CD4-positive, alpha-beta T cell treated with Interleukin-10 for 1 hour (primary cell): ENCODE measurements at places on chromosomes 5 and 9.
A peak's percentile ranks its signal among the peaks of the same experiment; 100 is the strongest.

GRCh38 chr5:30831605-30832004 is 361.9 kb upstream of the CDH6 start:
- no peak for DNase-seq

DNA sequence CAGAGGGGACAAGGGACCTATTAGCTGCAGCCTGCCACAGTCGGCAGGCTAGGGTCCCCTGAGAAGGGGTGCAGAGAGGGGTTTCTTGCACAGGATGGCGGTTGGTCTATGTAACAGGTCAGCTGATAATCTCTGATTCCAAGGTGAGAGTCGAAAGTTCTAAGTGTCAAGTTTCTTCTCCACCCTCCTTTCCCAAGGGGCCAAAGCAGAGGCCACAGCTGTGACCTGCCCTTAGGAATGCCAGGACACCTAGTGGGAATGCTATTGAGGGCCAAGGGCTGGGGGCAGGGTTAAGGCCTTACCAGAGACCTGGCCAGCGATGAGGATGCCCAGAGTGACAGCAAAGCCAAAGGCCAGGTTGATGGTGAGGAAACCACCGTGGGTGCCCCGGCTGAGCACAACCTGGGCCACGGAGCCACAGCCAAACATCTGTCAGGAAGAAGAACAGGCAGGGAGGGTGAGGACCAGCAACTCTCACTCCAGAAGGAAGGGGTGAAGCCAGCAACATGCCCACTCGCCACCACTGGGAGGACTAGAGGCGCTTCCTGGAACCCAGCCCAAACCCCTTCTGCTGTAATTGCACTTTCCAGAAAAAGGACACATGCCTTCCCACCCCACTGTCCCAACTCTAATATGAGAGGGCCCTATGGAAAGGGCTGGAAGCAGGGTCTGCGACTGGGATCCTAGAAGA is 3.8 kb downstream of the AQP3 start:
- no peak for DNase-seq

GRCh38 chr9:21919377-21920362 is 74.5 kb downstream of the CDKN2A start:
- DNase-seq: peak; percentile 67

DNA sequence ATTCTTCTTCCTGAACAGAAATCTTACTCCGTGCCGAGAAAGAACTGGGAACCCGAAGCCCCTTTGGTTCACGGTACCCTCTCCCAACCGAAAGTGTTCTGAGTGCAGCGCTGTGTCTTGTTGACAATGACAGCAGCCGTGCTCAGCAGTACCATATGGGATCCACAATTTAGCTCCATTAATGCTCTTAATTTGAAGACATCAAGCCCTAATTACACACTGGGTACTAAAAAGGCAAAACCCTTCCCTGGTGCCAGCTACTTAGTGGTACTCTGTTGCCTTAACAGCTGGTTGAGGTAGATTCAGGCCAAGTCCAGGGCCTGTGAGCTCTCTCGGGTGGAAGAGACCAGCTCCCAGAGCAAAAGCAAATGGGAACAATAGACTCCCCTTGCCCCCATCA is 24.5 kb downstream of the DDX31 start:
- DNase-seq: no peak

DNA sequence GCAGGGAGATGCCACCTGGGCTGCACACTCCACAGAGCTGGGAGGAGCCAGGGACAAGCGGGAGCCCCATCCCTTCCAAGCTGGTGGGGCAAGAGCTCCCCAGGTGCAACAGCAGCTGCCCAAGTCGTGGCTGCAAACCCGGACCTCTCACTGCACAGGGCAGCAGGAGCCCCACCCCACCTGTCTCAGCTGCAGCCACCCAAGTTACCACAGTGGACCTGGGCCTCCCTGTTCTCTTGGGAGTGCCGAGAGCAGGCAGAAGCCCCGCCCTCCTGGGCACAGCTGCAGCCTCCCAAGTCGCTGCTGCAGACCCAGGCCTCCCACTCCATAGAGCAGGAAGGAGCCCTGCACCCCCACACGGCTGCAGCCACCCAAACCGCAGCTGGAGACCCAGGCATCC is 374.1 kb upstream of the ACO1 start:
- no peak for DNase-seq

GRCh38 chr5:60830581-60831127 is 13.4 kb downstream of the ELOVL7 start:
- DNase-seq: no peak

DNA sequence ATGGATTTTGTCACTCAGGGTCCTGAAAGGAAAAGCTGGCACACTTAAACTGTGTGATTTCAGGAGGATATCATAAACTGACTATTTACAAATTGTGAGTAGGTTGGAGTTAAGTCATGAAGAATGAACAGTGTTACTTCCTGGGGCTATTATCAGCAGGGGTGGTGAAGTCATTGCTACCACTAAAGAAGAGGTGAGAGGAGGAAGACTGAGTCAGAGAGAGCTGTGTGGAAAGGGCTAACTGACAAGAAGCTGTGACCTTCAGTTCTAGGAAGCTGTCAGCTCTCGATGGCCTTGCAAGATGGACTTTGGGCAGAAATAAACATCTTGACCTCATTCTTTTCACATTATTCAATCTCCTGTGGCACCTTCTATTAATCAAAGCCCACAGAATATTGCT is 72.3 kb upstream of the STARD4 start:
- DNase-seq: no peak

- no peak for DNase-seq
These were observed 25.8 kb downstream of the CDC25C start for GRCh38 chr5:138305797-138306196.

GRCh38 chr5:111454198-111454622 is 58.1 kb downstream of the STARD4 start:
- no peak for DNase-seq

DNA sequence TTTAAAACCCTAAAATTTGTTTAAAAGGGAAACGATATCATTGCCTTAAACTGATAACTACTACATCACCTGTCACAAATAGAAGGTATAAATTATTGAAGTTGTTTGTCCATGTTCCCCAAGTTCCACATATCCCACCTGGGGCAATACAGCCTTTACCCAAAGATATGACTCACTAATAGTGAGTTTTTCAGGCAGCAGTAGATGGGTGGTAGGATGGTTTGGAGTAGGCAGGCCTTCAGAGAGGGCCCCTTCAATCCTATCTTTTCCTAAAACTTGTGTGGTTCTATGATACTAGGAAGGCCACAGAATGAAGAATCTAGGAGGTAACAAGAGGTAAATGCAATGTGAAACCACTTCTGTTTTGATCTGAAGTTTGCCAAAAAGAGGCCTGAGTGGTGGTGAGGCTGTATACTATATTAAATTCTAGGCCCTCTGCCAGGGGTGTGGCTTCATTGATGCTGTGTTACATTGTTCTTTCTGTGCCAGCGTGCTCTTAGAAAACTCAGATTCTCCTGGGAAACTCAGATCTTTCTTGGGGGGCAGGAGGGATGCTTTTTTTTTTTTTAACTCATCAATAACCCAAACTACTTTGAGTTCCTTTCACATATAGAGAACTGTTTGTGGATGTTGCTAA is 7.2 kb downstream of the CYSTM1 start:
- no peak for DNase-seq

DNA sequence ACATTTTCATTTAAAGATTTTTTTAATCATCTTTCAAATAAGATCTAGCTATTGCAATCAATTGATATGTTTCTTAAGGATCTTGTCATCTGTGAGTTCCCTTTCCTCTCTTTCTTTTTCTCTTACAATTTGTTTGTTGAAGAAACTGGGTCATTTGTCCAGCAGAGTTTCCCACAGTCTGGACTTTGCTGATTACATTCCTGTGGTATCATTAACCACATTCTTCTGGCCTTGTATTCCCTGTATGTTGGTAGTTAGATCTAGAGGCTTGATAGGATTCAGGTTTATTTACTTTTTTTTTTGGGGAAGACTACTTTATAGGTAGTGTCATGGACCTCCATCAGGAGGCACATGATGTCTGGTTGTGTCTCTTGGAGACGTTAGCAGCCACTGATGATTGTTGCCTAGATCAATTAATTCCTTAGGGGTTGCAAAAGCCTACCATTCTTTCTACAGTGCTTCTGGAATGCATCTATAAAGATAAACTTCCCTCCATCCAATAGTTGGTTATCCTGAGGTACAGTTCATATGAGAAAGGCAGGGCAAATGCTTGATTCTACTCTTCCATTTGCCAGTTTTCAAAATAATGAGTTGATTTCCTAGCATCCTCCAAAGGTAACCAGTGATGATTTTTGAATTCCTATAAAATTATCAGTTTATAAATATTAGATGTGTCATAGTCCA is 14.3 kb downstream of the PDE8B start:
- no peak for DNase-seq

DNA sequence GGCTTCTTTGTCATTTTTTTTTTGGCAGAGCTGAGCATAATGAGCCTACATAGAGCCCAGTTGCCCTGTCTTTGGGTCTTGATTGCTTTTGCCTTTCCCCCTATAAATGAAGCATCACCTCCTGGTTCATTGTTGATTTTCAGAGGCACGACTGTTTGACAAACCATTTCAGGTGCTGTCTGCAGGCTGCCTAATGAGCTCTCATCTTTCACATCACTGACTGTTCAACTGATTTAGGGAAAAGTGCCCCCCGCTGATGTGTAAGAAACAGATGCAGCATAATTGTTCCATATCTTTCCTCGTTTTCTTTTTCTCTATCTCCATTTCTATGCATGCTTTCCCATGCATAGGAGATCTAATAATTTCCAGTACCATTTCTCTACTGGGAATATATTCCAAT is 338.6 kb downstream of the TMEM38B start:
- DNase-seq: no peak

DNA sequence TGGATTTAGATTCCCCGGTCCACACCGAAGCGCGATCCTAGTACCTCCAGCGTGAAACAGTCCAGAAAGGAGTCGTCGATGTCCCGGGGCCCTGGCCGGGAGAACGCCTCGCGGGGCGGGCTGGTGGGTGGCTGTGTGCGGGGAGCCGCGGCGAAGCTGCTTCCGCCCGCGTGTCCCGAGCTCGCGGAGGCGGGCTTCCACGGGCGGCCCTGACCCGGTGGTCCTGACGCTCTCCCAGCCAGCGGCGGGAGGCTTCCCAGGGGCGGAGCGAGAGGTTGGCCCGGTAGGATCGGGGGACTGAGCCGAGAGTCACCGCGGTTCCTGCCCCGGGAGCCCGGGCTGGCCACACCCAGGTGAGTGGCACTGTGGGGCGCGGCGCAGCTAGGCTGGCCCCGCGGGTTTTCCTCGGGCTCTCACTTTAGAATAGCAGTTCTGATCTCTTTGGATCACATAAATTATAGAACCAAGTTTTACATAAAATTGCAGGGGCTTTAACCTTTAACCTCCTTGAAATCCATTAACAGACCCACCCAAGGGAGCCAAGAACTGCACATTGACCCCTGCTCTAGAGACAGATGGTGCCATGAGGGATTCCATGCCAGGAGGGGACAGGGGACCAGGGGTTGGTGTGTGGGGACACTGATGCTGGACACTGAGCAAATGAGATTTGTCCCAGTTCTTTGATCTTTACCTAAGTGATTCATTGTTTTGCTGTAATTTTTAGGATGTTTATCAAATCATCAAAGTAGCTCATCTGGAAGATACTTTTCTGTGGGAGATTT is 29.2 kb upstream of the IL31RA start:
- DNase-seq: no peak

GRCh38 chr5:110268985-110269384 is 457.5 kb downstream of the TMEM232 start:
- no peak for DNase-seq

GRCh38 chr9:134457321-134458206 is 131.3 kb downstream of the RXRA start:
- no peak for DNase-seq

- no peak for DNase-seq
These were observed 2.1 kb downstream of the C9orf153 start for GRCh38 chr9:86257391-86257790.

DNA sequence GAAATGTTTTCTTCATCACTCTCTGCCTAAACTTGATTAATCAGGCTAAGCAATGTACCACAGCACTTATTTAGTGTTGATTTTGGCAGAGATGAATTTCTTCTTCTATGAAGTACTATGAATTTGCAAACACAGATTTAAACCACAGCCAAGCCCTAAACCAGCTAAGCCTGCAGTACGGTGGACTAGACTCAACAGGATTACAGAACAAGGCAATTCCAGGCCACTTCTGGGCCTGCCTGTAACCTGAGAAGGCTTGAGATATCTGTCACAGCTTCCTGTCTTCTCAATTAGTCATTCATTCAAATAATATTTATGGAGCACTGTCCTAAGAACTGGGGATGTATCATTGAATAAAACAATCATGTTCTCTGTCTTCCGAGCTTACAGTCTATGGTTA is 32.4 kb upstream of the CAST start:
- DNase-seq: no peak

GRCh38 chr5:111930449-111930848 is 173.5 kb upstream of the NREP start:
- no peak for DNase-seq

DNA sequence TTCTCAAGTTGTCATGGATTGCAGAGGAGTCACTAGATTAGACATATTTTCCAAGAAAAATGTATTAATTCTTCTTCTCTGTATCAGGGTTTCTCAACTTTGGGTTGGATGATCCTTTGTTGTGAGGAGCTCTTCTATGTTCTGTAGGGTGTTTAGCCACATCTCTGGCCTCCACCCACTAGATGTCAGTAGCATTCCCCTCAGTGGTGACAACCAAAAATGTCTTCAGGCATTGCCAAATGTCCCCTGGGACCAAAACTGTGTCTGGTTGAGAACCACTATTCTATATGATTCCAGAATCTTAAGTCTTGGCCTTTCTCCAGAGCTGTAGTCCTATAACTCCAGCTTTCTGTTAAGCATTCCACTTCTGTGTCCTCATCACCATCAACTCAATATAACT is 220.9 kb downstream of the KIAA0825 start:
- no peak for DNase-seq

- no peak for DNase-seq
These were observed 22.1 kb downstream of the ARHGAP26 start for GRCh38 chr5:142792012-142792864.

- no peak for DNase-seq
These were observed 50.7 kb downstream of the ZNF366 start for GRCh38 chr5:72456391-72457074.

- peak; percentile 83 for DNase-seq
These were observed 3.8 kb downstream of the CREB3 start for GRCh38 chr9:35736201-35736633.

DNA sequence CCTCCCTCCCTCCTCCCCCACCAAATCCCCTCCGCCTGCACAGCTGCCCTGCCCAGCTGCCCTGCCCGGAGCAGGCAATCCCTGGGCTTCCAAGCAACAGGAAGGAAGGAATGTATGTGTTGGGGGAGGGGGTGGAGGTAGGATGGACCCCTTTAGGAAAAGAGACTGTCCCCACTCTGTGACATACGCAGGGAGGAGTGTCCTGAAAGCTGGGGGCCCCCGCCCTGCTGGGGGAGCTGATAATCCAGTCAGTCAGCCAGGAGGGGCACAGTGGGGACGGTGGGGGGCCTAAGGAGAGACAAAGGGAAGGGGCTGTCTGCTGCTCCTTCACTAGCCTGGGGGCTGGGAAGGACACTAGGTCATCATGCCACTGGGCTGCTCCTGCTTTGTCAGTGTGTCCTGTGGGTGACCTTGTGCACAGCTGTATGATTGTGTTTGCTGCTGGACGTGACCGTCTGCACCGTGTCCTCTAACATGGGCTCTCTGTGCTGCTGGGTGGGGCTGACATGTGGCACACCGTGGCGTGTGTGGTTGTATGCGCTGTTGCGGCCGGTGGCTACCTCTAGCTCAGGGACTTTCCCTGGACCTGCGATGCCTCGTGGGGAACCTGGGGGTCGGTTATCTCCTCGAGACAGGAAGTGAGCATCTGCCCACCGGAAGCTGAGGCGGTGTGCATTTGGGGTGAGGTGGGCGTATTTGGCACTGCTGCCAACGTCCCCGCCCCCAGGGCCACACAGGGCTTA is 3.0 kb downstream of the N4BP3 start:
- peak; percentile 89 for DNase-seq
